ENCODE measurements at places on chromosomes 12 and 14.

DNA sequence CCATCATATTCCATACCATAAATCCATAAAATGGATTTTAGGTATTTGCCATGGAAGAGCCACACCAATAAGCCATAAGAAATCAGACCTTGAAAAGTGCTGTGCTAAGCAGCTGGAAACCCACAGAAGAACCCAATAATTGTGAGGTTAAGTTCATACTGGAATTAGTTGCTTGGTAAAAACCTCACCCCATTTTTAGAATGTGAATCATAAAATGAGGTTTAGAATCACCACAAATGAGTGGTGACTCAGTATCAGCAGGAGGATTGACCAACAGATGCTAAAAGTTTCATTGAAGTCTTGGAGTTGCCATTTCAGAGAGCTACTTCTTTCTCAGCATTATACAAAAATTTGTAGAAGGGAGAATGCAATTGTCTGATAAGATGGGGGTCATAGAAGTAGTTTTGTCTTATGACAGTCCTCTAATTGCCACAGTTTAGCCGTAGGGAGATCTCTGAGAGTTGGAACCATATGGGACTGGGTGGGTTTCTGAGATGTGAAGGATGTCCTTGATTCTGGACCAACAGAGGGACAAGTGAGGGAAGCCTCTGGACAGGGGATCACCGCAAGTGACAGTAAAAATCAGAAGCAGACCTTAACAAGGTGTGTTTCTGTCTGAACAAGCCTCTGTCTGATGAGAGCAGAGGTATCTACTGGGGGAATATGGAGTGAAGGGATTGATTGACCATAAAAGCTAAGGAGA is 1.4 kb upstream of the STON2 start:
- DNase-seq, result no peak

DNA sequence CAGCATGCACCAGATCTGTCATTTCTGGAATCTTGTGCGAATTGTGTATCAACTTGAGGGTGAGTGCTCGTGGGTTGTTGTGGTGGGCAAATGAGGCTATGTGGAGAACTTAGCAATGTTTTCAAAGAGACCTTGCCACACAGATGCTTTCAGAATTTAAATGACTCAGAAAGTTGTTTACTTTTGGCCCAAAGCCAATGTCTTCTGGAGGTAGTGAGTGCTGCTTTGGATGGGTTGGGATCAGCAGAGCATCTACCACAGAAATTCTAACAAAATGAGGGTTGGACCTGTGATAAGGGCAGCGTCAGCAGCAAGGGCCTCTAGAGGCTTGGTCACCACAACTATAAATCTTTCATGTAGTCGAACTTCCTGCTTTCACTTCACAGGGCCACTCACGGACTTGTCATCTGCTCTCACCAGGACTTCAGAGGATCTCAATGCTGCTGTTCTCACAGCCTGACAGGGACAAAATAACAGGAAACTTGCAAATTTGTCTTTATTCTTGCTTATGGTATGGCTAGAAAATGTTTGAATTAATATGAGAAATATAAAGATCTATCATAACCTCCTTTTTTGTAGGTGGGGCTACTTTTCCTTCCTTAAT is 111.4 kb downstream of the DACT1 start:
- DNase-seq, result no peak

GRCh38 chr12:117671734-117672133 is 297.1 kb downstream of the KSR2 start:
- no peak for DNase-seq

- no peak for DNase-seq
Measured at GRCh38 chr14:93729993-93730392, 58.3 kb downstream of the PRIMA1 start.

GRCh38 chr12:127886827-127887226 is 380.1 kb upstream of the TMEM132C start:
- no peak for DNase-seq

DNA sequence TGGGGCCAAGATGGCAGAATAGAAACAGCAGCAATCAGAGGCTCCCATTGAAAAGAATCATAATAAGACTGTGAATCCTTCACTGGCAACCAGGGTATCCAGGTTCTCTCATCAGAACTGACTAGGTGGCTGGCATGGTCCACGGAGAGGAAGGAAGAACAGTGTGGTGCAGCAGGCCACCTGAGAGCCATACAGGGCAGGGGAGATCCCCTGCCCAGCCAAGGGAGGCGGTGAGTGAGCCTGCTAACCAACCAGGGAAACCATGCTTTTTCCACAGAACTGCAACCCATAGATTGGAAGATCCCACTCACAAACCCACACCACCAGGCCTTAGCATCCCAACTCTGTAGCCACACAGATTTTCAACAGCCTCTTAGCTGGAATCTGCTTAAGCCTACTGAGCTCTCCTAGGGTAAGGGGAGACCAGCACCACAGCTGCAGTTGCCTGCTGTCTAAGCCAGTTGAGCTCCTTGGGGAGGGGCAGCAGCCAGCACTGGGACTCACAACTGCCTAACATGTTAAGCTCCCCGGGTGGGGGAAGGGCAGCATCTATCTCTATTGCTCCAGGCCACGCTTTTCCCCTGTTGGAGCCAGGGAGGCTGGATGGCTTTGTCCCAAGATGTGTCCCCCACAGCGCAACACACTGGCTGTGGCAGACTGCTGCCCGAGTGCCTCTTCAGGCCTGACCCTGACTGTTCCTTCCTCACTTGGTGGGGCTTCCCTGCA is 342.6 kb upstream of the CCDC196 start:
- no peak for DNase-seq

DNA sequence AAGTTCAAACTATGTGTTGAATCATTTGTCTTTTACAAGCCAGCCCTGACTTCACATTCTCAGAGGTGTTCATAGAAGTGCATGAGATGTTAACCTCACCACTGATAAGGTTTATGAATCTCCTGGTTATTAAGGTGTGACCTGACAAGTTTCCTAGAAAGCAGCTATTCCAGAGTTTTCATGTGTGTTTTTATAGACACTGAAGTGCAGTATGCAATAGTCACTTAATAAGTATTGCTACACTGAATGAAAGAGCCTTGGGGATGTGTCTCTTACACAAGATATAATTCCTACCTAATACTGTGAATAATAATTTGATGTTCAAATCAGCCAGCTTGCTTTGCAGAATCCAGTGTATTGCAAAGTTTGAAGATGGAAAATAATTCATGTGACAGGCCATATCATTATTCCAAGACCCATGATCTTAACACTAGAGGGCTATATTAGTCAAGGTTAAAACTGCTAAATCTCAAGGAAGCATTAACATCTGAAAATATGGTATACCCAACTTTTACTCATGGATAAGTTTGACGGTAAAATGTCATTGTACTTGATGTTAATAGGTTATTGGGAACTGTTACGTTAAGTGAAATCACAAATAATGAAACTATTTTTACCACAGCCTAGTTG is 13.0 kb downstream of the SLC25A3 start:
- no peak for DNase-seq

DNA sequence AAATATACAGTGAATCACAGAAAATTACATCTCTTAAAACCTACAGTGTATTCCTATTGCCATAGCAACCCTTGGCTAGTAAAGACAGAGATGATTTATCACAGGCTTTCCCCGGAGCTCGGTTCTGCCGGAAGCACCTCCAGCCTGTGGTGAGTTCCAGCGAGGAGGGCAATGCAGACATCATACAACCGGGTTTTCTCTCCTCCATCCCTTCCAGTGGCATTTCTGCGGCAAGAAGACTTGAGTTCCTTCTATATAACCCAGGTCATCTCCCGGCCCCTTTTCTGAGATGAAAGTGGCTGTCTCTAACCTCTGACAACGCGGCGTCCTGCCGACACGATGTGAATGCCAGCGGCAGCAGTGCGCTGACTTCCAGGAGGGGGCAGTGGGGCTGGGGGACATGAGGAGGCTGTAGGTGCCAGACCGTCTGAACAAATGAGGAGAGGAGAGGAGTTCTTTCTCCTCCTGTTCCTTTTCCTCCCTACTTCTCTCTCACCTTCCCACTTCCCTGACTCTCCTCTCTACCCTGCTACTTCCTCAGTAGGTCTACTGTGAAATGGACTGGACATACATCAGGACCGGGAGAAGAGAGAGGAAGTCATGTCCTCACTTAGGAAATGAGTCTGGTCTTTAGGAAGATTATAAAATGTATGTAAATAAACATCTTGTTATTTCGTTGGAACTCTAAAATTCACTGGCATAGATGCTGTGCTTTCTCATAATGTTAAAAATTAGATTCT is 68.6 kb upstream of the MAX start:
- DNase-seq, result no peak

GRCh38 chr12:91178139-91178561 is 4.5 kb downstream of the DCN start:
- no peak for DNase-seq

DNA sequence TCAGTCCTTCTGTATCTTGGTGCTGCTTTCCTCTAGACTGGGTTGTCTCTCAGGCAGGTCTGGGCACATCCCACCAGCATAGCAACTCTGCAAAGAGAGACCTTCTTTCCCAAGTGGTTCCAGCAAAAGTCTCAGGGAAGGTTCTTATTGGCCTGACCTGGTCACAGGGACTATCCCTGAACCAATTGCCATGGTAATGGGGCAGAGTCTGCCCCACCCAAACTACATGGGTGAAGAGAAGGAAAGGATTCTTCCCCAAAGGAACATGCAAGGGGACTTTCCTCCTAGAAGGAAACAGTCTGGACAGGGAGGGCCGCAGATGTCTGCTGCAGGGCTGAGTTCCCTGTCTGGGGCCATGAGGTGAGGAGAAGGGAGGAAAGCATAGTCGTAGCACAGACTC is 122.2 kb upstream of the NCOR2 start:
- no peak for DNase-seq

- DNase-seq, result no peak
Measured at GRCh38 chr12:57744194-57744776, 554 bp upstream of the TSPAN31 start.

DNA sequence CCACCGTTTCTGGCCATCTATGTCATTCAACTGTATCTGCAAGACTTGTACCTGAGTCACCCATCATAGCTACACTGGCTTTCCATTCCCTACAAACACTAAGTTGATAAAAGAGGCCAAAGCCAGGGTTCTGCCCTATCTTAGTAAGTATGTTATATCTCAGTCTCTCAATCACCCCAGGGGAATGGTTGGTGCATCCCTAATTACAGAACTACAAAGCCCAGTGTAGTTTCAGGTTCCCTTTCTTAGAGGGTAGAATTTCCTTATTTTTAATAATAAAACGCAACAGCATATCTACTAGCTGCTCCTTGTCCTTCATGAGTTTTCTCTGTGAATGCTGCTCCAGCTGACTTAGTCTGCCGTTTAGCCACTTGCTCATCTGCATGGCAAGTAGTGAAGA is 57.6 kb downstream of the ST8SIA1 start:
- no peak for DNase-seq

- DNase-seq, result no peak
Measured at GRCh38 chr12:116466536-116466935, 92.6 kb upstream of the MAP1LC3B2 start.

- DNase-seq, result no peak
Measured at GRCh38 chr12:129753586-129753985, 150.2 kb downstream of the TMEM132D start.

DNA sequence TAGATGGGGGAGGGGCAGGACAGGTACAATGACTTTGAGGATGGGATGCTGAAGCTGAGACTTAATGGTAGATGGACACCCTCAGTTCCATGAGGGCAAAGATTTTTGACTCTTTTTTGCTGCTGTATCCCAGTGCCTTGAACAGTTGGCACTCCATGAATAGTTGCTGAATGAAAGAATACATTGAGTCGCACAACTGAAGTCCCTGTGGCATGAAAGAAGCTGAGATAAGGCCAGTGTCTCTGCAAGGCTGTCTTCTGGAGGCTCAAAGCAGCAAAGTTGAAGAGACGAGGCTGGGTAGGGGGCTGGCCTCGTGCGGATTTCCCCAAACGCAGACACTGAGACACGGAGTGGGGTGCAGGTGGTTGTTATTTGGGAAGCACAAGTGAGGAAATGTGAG is 179.3 kb downstream of the ADCK1 start:
- no peak for DNase-seq

DNA sequence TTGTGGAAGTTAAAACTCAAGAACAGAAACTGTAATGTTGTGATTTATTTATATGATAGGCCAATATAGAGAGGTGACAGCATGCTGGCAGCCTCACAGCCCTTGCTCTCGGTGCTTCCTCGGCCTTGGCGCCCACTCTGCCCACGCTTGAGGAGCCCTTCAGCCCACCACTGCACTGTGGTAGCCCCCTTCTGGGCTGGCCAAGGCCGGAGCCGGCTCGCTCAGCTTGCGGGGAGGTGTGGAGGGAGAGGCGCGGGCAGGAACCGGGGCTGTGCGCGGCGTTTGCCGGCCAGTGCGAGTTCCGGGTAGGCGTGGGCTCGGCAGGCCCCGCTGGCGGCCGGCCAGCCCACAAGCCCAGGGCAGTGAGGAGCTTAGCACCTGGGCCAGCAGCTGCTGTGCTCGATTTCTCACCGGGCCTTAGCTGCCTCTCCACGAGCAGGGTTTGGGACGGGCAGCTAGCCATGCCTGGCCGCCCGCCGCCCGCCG is 65.8 kb upstream of the SLC8A3 start:
- DNase-seq, result no peak

- no peak for DNase-seq
Measured at GRCh38 chr12:113445544-113446171, 23.5 kb downstream of the SDSL start.

GRCh38 chr12:108720757-108721514 is 10.4 kb downstream of the CORO1C start:
- DNase-seq, result no peak

GRCh38 chr12:15289192-15289591 is 33.1 kb upstream of the PTPRO start:
- DNase-seq, result no peak

- DNase-seq, result no peak
Measured at GRCh38 chr12:32117316-32117715, 10.7 kb downstream of the BICD1 start.

- no peak for DNase-seq
Measured at GRCh38 chr12:89566615-89567014, 40.8 kb upstream of the POC1B start.

GRCh38 chr12:20213723-20214625 is 154.4 kb upstream of the PDE3A start:
- DNase-seq, result no peak

DNA sequence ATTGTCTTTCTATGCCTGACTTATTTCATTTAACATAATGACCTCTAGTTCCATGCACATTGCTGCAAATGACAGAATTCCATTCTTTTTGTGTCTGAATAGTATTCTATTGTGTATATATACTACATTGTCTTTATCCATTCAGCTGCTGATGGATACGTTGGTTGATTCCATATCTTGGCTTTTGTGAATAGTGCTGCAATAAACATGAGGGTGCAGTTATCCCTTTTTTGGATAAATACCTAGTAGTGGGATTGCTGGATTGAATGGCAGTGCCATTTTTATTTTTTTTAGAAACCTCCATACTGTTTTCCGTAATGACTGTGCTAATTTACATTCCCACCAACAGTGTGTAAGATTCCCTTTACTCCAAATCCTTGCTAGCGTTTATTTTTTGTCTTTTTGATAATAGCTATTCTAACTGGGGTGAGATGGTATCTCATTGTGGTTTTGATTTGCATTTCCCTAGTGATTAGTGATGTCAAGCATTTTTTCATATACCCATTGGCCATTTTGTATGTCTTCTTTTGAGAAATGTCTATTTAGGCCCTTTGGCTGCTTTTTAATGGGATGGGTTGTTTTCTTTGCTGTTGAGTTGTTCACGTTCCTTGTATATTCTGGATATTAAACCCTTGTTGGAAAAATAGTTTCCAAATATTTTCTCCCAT is 2.3 kb downstream of the OAS2 start:
- DNase-seq, result no peak
